Esophagus squamous epithelium (tissue), 5 donors: ENCODE measurements at places on chromosomes 6 and 20.

- DNase-seq = no peak
Observed at GRCh38 chr6:4936681-4937041, 67.2 kb downstream of the RPP40 start.

DNA sequence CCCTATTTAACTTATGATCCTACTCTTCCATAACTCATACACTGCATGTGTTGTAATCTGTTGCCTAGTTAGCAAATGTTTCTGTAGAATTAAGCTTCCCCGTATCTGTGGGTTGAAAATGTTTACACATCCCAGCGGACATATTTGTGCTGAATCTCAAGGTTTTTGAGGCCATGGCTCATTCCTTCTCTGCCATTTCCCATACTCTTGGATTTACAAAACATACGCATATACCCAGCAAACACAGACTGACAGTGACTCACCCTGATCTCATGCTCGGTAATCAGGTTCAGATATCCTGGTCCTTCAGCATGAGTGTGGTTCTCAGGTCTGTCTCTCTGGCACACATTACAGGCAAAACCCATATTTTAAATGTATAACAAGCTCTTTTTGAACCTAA is 58.7 kb downstream of the AGPAT4 start:
- DNase-seq = no peak

DNA sequence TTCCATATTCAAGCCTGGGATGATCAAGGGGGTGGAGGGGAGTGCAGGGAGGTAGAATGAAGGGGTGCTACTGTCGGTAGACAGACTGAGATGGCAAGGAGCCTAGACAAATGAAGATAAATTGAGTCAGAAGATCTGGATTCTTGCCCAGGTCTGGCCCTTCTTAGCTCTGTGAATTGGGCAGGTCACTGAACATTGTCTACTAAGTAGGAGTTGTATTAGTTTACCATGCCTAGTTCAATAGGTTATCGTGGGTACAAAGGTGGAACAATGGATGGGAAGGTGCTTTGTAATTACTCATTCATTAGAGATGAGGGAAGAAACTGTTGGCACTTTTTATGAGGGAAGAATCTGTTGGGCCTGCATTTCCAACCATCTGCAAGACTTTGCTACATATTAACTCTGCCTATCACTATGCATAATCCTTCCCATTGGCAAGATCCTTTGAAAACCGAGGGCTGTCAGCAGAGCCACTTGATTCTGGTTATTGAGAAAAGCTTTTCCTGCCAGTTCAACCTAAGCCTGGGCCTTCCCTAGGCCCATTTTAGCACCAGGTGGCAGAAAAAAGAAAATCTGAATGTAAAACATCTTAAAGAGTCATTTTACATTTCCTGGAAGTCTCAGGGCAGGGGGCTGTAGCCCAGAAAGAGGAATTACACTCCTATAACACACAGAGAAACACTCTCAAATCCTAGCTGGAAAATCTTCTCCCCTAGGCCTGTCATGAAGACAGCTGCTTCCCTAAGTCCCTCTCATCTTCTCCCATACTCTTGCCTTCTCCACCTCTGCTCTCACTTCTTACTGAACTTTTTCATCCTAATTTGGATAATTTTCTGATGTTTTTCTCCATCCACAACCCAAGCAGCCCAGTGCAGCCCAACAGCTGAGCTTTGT is 103.5 kb downstream of the CD24 start:
- DNase-seq = no peak

- no peak for DNase-seq
Observed at GRCh38 chr20:37734228-37734985, 40.6 kb downstream of the CTNNBL1 start.

- DNase-seq = no peak
Observed at GRCh38 chr6:31502586-31502985, 4.6 kb downstream of the MICB start.

GRCh38 chr20:37204056-37204455 is 24.7 kb upstream of the MROH8 start:
- no peak for DNase-seq

DNA sequence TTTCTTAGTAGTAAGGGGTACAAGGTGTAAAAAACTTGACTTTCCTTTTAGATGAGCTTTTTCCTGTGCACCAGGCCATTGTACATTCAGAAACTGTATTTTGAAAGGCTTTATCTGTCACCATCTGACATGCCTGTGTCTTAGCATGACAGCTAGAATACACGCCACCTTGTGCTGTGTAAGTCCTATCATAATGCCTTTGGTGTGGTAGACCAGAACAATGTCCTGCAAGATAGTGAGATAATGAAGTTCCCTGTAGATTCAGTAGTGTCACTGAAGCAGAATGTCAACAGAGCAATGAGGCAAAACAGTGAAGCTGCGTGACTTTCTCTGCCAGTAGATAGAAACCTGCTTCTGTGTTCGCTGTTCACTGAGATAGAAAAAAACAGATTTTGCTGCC is 105.8 kb downstream of the JAG1 start:
- no peak for DNase-seq

GRCh38 chr6:158048589-158048988 is 66.9 kb downstream of the SYNJ2 start:
- DNase-seq = no peak

DNA sequence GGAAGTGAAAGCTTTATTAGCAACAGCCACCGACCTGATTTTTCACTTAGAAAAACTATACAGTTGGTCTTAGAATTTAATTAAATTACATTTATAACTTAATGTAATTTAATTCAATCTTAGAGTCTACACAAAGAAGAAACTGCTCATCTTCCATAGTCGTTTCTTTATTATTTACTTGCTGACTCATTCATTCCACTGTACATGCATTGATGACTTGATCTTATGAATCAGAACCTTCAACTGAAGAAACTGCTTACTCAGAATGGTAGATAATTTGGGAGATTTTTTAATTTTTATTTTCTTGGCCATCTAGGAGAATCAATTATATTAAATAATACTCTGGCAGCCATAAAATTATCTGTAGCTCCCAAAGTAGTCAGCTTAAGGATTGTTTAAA is 1021.6 kb upstream of the FLRT3 start:
- DNase-seq = no peak

DNA sequence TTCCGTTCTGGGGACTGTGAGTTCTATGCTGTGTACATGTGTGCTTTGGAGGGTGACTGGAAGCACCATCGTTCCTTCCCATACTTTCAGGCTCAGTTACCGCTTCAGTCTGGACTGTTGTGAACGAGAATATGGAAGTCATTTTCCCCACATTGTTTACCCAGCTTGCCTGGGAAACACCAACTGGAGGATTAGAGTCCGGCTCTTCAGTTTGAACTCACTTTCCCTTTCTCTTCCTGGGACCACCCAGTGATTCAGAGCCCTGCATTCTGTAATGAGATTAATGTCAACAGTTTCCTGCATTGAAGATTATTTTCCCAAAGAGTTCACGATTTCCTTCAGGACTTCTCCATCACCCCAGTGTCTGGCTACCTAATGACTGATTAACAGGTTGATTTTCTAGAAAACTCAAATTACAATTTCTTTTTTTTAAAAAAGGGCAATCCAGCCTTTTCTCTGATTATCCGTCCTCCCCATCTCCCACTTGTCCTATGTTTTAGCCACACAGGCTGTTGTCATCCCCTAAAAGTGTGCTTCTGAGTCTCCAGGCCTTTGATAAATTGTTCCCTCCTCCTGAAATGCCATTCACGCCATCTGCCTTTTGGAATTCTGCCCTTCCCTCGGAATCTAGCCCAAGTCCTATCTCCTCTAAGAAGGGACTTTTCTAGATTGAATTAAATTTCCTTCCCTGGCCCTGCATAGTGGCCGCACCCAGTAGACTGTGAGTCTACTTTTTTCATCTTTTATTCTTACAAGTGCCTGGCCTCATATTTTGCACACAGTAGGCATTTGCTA is 3.3 kb upstream of the TAGAP start:
- DNase-seq = no peak

GRCh38 chr6:9205645-9206044 is 770.3 kb upstream of the SLC35B3 start:
- DNase-seq = no peak

DNA sequence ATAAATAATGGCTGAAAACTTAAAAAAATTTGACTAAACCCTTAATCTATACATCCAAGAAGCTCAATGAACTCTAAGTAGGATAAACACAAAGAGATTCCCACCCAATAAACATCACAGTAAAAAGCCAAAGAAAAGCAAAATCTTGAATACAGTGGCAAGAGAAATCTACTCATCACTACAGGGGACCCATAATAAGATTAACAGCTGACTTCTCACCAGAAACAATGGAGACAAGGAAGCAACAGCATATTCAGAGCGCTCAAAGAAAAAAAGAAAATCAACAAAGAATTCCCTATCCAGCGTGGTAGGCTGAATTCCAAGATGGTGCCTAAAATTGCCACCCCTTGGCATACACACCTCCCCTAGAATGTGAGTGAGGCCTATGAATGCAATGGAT is 18.6 kb downstream of the SNX3 start:
- DNase-seq = no peak
